Activated CD4-positive, alpha-beta T cell treated with anti-CD3 and anti-CD28 coated beads, Interleukin-10, Interleukin-2, amounts not matched to agents 100 ng/mL and 50 ng/mL, durations not matched to agents 16 hours and 8 hours (primary cell): ENCODE measurements at places on chromosomes 3 and 15.
A peak's percentile ranks its signal among the peaks of the same experiment; 100 is the strongest.

GRCh38 chr15:62883938-62884479 lies 158.5 kb upstream of the TPM1 start:
- DNase-seq = no peak

- DNase-seq = no peak
Measured at GRCh38 chr3:182248349-182248880, 536.7 kb downstream of the SOX2 start.

GRCh38 chr15:85496551-85497171 lies 116.3 kb downstream of the AKAP13 start:
- DNase-seq = no peak

DNA sequence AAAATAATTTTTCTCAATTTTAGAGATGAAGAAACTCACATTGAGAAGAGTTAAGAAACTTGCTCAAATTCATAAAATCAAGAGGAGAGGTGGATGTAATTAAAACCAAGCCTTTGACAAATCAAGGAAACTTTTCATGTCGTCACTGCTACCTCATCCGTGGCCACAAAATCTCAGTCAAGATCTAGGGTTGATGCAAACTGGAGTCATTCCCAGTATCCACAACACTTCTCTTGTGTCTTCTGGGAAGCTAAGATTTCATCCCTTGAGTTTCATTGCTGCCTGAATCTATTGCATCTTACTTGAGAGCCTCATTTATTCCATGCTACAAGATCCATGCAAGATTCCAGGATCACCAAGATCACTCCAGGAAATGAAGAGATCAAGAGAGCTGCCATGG lies 5.4 kb upstream of the FBN1 start:
- DNase-seq = no peak

DNA sequence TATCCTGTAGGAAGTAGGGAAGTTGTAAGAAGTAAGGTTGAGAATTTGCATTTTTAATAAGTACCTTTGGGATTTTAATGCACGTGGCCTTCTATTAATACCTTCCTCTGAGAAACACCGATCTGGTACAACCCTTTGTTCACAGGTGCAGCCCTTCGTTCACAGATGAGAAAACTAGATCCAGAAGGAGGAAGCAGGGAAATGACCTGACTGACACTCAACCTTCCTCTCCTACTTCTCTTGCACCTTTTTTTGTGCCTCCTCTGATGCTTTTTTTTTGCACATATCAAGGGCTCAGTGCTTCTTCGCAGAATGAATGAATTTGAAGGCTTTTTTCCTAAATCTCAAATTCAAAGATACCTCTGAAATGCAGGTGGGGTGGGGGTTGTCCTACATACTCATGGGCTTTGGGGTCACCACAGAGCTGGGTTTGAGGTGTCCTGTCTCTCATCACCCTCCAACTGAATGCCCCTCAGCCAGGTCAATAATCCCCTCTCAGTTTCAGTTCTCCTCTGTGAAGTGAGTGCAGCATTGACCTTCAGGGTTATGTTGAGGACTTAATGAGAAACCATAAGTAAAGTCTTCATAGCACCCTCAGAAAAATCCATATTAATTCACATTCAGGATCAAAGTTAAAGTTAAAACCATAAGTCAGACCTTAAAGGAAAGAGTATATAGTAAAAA lies 161.5 kb upstream of the CTNNB1 start:
- DNase-seq = no peak

DNA sequence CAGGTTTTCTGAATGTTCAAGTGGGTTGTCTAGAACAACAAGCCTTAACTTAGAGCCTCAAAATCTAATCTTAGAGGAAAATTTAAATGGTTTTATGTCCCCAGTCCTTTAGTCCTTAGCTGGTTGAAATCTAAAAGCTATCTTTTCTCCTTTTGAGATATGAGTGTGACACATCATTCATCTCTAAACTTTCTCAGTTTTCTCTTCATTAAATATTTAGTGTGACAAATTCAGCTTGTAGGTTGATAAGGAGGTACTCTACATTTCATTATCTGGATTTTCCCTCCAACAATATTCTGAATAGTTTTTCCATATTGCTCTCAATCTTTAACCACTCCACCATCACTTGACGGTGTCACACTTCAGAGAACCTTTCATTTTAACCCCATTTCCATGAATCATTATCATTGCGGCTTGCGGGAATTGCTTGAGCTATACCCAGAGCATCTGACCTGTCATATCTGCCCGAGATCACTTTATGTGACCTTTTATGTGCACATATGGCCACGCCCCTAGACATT lies 16.1 kb upstream of the ATP8B4 start:
- peak; percentile 94 for DNase-seq

DNA sequence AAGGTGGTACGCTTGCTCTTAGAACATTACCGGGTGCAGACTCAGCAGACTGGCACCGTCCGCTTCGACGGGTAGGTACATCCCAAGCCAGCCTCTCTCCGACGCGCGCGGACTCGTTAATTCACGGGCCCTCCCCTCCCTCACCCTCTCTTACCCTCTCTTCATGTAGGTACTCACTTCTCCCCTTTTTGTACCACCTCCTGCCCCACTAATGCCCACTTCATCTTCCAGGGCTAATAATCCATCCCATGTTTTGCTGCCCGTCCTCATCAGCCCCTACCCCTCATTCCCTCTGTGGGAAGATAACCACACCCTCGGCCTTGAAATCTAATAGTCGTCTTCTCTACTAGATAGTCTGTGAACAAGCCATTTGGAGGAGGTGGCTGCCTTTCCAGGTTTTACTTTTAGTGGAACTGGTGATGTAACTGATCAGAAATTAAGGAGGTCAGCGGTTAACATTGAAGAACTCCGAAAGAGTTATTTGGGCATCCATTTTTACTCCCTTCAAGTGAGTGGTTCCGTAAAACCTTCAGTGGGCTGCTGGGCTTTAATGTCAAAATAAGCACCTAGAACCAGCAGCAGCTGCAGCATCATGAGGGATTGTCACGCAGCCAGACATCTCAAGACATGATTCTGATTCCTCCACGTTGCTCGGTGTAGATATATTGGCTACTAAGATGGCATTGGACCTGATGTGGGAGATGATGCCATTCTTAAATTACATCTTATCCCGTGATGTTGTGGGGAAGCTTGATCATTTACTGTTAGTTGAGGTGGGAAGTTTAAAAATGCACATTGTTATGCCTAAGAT lies 1.3 kb downstream of the FEM1B start:
- DNase-seq = peak; percentile 16

- DNase-seq = no peak
Measured at GRCh38 chr3:183764847-183765731, 60.3 kb downstream of the MAP6D1 start.

DNA sequence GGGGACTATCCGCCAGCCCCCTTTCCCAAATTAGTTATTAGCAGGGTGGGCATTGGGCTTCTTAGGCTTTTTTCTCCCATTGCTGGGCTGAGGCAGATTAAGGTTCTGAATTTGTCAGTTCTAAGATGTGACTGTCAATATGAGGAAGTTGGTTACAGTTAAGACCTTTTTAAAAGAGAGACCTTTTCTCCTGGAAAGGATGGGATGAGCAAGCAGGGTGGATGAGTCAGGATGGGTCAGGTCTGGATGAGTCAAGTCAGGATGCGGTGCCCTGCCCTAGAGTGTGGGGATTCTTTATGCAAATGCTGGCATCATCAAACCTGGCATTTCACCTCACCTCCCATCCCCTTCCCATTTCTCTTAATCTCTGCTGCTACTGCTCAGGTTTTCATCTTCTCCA lies 1.9 kb downstream of the AEN start:
- peak; percentile 86 for DNase-seq

- no peak for DNase-seq
Measured at GRCh38 chr3:56763233-56763632, 38.5 kb downstream of the ARHGEF3 start.

DNA sequence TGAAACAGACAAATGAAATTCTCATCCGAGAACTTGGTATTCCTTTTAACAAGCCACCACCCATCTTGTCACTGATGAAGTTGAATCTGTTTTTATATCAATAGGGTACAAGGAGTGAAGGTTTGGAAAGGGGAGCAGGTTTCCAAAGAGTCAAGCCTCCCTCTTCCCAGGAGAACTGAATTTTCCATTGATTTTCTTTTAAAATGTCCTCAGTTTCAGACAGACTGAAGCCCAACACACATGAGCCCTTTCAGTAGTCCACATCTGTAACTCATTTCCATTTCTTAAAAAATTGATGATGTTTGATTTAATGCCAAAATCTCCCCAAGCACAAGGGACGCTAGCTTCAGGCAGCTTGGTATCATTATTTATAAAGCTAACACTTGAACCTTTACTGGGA lies 187.7 kb downstream of the FOXB1 start:
- no peak for DNase-seq

DNA sequence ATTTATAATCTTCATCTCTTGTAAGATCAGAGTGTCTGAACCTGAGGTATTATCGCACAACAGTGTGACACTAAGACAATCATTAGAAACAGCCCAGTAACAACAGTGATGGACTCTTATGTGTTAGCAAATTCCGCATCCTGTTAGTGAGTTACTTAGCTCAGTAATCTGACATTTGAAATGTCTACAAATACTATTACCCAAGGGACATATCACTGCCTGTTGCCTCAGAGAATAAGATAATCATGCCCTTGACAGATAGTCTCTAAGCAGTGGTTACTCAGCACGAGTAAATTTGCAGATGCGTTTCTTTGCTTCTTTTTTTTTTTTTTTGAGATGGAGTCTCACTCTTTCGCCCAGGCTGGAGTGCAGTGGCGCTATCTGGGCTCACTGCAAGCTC lies 13.4 kb upstream of the RTP1 start:
- DNase-seq = no peak

DNA sequence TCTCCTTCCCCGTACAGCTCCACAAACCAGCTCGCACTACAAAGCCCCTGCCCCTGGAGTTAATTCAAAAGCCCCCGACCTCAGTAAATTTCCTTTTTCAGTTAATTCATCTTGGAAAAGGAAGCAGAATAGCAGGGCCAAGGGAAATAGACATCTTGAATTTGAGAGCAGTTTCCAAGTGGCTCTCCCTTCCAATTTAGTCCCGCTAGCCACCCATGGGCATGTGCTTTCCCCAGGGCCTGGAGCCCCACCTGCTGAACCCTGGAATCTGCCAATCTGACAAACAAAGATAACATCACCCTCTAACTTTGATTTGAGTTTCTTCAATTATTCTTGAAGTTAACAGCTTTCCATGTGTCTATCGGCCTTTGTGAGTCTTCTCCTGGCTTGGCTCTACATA lies 31.7 kb downstream of the PRR20G start:
- no peak for DNase-seq

DNA sequence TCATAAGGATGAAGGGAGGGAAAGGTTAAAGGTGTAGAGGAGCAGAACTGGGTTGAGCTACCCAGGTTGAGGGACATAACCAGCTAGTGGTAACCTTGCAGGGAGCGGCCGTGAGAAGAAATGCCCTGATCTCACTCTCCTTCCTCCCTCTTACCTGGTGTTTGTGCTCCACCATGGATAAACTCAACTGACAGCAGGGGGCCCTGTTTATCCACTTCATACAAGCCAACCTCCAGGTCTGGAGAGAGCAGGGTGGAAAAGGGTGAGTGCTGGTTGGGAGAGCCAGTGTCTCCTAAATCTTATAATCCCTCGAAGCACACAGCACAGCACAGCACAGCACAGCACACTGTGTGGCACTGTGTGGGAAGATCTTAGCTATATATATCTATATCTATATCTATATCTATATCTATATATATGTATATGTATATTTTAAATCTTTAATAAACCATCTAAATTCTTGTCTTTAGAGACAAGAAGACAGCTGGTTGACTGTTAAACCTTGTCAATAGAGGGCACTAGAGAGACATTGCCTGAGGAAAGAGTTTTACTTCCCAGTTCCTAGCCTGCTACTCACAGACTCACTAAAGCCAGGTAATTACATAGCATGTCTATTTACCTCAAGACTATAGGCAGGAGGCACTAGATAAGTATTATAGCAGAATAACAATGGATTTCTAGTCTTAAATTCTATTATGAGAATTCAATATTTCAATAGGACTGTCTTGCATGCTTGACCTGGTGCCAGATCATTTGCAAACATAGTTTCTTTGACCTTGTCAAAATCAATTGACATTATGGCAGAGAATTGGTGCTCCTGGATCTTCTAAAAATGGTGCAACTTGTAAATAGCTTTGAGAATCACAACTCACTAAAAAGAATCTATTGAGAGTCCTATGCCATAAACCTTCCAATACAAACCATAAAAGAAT lies 21.7 kb upstream of the FMN1 start:
- DNase-seq = peak; percentile 50

DNA sequence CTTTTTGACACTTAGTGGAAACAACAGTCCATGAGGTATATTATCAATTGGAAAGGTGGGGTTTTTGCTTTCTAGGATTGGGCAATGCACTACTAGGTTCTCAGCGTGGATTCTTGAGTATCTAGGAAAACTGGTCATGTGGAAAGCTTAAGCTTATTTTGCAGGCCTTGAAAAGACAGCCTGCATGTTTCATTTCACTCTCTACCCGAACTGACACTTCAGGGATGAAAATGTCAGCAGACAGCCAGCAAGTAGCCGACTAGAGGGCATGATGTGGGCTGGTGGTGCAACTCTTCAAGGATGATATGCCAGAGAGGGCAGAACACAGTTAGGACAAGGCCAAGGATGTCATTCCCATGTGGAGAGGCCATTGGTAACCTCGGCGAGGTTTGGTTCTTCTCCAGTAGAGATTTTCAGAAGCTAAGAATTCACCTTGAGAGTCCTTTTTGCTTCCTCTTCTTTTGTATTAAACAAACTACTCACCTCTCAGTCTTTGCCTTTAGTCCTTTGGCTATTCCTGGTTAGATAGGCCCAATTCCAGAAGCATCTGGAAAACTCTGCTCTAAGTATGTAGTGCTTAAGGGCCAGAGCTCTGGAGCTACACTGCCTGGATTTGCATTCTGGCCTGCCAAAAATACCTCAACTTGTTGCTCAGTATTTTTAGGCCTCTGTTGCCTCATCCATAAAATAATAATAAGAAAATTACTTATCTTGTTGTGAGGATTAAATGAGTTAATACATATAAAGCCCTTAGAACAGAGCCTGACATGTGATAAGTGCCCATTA lies 17.9 kb downstream of the LPP start:
- no peak for DNase-seq

DNA sequence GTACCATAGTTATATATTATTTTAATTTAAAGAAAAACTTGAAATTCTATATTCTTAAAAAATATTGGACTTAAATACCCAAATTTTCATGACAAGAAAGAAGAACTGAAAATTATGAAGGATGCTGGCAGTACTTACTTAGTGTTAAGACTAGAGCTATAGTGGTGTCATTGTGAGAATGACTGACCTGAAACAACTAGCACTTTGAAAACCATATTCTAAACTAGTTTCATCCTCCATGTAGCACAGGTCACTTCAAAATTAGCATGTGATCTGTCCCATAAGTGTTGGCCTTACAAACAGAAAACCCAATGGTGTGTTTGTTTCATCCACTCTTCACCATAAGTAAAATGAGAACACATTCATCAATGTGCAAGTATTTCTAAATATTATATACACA lies 208.6 kb downstream of the ZIC4 start:
- no peak for DNase-seq

GRCh38 chr3:122560680-122561079 lies 3.4 kb downstream of the PARP9 start:
- DNase-seq = peak; percentile 77

DNA sequence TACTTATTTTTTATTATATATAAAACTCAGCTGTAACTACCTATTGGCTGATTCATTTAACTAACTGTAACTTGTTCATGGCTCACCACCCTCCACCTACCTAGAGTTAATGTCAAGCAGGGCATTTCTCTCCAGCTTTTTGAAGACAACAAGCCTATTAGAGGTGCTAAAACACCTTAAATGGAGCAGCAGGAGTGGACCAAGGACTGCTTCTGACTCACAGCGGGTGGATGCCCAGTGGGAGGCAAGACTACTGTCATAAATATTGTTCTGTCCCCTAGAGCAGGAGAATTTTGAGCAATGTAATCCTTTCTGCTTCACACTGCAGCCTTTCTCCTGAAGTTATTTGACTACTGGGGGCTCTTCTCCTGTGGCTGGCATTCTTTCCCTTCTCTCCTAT lies 146.9 kb downstream of the CLSTN2 start:
- no peak for DNase-seq
